AG04450 (cell line): ENCODE measurements at places on chromosomes 12 and 14. TPM values are rescaled to one million over a fixed set of nuclear protein-coding genes. Genes with fewer than 3 reads are reported as not detected.

C3AR1 gene
- polyA plus RNA-seq = 0.52 and 0.71 TPM in 2 replicates

CLEC1B gene
- polyA plus RNA-seq = not detected in 2 replicates

GRCh38 chr12:4006743-4007142, 133.5 kb upstream of the PARP11 start:
- DNase-seq = no peak

GRCh38 chr12:130481392-130481879, 143.7 kb downstream of the PIWIL1 start:
- no peak for DNase-seq

DNA sequence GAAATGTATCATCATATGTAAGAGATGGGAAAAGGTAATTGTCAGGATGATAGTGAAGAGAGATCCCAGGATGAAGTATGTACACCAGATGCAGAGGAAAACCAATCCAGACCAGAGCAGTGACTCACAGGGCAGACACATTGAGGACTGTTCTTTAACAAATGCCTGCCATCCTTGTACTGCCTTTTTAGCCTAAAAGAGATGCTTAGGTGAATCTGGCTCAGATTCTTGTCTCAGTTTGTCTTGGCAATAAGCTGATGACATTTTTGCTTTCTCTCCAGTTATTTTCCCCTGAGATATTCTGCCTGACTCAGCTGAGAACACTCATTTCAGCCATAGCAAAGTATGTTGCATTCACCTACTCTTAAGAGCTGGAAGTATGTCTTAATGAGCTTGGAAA, 405.3 kb upstream of the USP15 start:
- no peak for DNase-seq

GRCh38 chr12:26648066-26648465, 184.9 kb downstream of the ITPR2 start:
- DNase-seq = no peak

GRCh38 chr14:60647081-60647836, 2.0 kb downstream of the SIX1 start:
- DNase-seq = no peak

DNA sequence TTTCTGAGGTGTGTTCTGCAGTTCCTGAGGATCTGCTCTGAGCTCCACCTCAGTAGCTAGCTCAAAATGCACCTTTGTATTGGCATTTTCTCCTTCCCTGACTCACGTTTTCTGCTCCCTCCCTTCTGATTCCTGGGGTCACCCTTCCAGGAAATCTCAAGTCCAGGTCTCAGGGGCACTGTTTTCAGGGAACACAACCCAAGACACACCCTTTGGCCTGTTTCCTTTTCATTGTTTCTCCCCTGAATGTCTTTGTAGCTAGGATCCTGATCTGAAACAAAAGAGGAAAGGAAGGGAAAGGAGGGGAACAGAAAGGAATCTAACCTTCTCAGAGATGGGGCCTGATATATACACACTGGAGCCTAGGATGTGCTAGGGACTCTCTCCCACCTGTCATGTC, 7.3 kb upstream of the RIPK3 start:
- no peak for DNase-seq

GRCh38 chr12:105803292-105803691, 335.5 kb downstream of the NUAK1 start:
- DNase-seq = no peak

DNA sequence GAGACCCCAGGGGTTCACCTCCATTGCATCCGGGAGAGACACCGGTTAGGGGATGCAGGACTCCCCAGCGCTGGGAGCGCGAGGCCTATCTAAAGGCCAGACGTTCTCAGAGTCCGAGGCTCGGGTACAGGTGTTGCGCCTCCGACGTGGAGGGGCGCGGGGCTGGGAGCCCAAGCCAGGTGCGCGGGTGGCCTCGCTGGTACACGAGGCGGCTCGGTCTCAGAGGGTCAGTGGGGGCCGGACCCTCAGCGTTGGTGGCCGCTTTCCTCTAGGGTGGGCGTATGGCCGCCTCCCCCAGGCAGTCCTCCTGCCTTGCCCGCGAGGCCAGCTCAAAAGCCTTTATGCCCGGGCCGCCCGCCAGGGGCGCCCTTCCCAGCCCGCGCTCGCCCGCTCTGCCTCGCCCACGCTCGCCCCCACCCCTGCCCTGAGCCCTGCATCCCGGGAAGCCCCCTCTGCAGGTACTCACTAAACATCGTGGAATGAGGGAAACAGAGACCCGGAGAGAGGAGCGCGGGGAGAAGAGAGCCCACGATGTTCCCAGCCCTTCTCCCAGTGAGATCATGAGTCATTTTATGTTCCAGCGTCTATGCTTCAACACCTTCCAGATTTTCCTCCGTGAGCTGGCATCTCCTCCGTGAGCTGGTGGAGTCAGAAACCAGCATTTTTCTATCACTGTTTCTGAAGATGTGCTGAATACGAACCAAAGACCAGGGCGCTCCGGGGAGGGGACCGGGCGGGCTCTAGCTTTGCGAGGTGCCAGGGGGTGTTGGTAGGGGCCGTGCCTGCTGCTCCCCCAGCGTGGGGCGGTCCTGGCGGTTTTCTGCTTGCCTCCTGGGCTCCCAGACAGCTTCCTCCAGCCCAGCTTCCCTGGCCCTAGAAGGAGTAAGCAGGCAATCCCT, 73.8 kb downstream of the DIO3 start:
- DNase-seq = no peak

DNA sequence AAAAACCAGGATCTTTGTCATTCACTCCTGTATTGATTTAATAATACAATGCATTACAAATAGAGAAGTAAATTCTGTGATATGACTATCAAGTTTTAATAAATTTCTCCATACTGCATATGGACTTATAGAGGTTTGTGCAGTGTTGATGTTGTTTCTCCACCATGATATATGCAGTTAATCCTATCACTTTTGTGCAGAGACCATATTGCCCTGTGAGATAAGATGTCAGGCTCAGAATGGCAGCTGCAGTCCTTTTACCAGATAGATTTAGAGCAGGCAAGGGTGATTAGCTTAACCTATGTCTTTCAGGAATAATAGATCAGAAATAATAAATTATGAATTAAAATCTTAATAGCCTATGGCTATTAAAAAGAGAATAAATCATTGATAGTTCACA, 38.6 kb upstream of the KCNJ8 start:
- DNase-seq = no peak

GRCh38 chr12:89923091-89923490, 214.5 kb upstream of the ATP2B1 start:
- no peak for DNase-seq

- no peak for DNase-seq
Measured at GRCh38 chr12:42761086-42761485, 171.5 kb upstream of the PRICKLE1 start.

- DNase-seq = no peak
Measured at GRCh38 chr14:75689012-75689411, 28.0 kb downstream of the TTLL5 start.

SLC38A2 gene
- 520 and 749 TPM in 2 replicates for polyA plus RNA-seq

DNA sequence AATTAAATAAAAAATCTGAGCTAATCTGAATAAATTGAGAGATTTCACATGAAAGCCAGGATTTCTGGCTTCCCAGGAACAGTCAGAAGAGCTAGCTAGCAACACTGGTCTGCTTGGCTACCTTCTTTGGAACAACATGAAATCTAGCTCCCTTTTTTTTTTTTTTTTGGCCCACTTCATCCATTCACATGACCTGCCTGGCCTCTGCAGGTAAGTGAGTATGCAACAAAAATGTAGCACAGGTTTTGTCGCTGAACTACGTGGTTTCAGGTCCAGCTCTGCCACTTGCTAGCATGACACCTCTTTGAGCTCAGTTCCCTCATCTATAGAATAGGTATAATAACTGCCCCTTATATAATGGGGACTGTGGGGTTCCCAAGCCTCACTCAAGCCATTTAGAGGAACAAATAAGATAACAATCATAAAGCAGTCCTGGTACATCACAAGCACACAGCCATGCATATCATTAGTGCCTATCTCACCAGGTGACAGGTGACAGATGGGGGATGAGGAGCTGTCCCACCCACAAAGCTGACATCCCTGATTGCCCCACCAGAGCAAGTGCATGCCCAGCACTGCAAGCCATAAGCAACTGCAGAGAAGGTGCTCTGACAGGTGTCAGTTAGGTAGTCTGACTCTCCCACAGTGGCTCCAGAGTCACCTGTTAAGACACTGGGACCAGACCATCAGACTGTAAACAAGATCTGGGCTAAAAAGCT, 25.6 kb downstream of the PXN start:
- no peak for DNase-seq

- no peak for DNase-seq
Measured at GRCh38 chr12:28050606-28051005, 78.1 kb upstream of the PTHLH start.

GRCh38 chr12:26460361-26460760, 265.0 kb downstream of the SSPN start:
- no peak for DNase-seq

DNA sequence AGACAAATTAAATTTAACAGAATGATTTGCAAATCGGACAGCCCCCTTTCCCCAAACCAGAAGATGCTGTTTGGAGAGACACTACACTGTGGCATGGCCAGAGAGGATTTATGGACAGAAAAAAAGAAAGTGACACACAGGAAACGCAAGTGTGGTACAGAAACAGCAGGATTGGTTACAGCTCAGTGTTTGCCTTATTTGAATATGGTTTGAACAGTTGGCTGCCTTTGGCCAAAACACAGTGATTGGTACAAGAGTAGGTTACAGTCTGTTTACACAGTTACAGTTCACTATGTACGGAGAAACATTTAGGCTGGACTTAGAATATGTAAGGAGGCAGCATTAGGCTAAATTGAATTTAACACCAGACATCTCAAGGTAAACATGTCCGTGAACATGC, 335.3 kb downstream of the NPAS3 start:
- DNase-seq = no peak

TTLL5 gene
- polyA plus RNA-seq = 21.6 and 24.1 TPM in 2 replicates

GRCh38 chr14:77045238-77046162, 17.0 kb upstream of the IRF2BPL start:
- DNase-seq = no peak

HPD gene
- 0.05 TPM in 1 of 2 replicates, not detected in the other for polyA plus RNA-seq

DNA sequence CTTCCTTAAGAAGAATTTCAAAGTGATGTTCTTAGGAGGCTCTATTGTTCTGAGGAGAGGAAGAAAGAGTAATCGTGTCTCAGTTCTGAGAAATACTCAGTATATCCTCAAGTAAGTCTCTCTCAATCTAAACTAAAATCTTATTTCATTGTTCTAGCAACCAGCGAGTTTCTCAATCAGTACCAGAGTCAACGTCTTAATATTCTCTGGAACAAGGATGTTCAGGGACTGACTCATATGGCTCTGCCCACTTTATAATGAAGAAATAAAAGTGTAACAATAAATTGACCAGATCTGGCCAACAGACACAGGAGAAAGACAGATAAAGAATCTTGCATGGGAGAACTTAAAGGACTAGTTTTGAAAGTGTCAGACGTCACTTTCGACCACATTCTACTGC, 469.8 kb upstream of the FLRT2 start:
- DNase-seq = no peak

DNA sequence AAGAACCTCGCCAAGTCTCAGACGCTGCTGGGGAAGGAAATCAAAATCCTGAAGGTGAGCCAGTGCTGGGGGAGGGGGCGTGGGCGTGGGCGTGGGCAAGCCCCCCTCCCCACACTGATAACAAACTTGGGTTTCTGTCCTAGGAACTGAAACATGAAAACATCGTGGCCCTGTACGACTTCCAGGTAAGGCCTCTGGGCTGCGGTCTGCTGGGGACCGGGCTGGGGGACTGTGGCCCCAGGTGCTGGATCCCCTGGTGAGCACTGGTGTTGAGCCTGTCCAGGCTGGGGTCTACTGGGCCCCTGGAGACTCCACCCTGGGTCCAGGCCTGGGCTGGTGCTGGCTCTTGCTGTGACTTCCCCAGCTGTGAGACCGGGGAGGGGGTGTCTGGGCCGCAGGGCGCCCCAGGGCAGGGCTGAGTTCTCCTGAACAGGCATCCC, 1.2 kb downstream of the ULK1 start:
- DNase-seq = no peak

DNA sequence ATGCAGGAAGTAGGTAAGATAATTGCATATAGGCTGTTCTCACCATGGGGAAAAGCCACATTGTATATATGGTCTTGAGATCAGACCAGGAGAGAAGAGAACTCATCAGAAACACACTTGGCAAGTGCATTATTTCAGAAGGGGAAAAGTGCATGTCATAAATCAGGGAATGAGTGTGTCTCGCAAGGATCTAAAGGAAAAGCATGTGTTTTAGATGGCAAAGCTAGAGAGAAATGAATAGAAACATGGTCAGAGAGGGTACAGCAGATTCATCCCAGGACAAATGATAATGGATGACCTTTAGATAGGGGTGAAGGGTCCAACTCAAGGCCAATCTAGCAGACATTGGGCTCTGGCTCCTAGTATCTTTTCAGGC, 230.2 kb upstream of the NAV3 start:
- DNase-seq = no peak

NDRG2 gene
- polyA plus RNA-seq = 0.66 and 1.0 TPM in 2 replicates

DNA sequence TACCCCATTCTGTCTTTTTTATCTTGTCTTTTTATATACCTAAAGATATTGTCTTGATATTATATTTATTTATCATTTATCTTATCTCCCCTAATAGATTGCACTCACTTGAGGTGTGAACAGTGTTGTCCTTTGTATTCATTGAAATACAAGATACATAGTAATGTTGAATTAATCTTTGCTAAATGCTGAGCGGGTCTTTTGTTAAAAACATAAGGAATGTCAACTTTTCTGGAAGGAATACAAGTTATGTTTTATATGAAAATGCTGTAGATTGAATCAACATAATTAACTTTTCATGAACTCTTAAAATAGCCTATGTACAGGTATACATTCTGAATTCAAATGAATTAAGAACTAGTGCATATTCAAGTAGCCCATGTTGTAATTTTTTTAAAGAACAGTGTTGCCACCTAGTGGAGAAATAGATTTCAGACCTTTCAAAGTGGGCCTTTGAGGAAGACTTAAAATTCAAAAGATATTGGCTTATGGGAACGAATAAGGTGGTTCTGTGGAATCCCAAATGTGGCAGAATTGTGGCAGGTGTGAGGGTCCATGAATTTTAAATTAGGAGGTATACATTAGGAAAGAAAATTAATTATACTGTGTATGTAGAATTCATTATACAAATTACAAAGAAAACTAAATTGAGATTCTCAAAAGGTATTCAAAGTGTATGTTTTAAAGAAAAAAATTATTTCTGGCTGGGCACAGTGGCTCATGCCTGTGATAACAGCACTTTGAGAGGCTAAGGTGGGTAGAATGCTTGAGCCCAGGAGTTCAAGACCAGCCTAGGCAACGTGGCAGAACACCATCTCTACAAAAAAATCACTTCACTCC, 19.1 kb downstream of the BBOF1 start:
- DNase-seq = no peak

DNA sequence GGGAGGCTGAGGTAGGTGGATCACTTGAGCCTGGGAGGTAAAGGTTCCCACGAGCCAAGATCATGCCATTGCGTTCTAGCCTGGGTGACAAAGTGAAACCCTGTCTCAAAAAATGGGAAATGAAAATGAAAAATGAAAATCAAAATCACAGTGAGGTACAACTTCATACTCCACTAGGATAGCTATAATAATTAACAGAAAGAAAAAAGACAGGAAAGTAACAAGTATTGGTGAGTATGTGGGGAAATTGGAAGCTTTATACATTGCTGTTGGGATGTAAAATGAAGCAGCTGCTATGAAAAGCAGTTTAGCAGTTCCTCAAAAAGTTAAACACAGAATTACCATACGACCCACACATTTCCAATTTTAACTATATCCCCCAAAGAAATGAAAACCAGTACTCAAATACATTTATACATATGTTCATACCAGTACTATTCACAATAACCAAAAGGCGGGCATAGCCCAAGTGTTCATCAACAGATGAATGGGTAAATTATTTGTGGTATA, 22.2 kb downstream of the SGPP1 start:
- DNase-seq = no peak

GRCh38 chr12:67498991-67499390, 149.6 kb upstream of the DYRK2 start:
- no peak for DNase-seq
